ENCODE measurements at places on chromosomes 4 and X.
A peak's percentile ranks its signal among the peaks of the same experiment; 100 is the strongest.

DNA sequence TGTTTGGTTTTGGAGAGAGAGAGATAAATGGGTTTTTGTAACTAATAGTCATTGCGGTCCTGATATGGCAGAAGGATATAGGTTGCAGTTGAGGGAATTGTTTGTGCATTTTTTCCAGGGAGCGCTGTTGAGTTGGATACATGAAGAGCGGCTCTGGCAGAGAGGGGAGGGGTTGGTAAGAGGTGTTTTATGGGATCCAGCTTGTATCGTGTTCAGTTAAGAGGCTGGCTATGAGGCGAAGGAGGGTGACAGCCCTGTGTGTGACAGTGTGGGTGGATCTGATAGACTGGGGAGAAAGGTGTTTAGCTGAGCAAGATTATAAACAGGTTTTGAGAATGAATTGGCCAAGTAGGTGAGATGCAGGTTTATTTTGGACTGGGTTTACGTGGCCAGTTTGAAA is 1.5 kb downstream of the SPANXN4 start:
- DNase-seq = no peak

- peak; percentile 33 for DNase-seq
Measured at GRCh38 chrX:54891573-54891972, 29.1 kb upstream of the TRO start.

- no peak for DNase-seq
Measured at GRCh38 chrX:66602381-66602938, 36.4 kb downstream of the EDA2R start.

DNA sequence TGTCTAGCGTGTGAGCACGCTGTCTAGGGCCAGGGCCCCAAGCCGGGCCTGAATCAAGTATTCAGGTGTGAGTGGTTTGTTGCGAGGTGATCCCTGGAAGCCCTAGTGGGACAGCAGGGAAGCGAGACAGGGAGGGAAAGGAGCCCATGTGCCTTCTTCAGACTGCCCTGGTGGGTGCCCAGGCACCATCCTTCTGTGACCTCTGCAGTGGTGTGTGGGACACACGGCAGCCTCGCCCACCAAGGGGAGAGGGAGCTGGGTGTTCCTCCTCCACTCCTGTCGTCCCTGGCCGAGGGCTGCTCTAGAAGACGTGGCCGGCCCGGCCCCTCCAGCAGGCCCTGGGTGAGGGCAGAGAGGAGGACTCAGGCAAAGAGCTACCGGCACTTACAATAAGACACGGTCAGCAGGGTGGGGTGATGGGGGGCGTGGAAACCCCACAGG is 47.4 kb downstream of the HTRA3 start:
- DNase-seq = no peak

DNA sequence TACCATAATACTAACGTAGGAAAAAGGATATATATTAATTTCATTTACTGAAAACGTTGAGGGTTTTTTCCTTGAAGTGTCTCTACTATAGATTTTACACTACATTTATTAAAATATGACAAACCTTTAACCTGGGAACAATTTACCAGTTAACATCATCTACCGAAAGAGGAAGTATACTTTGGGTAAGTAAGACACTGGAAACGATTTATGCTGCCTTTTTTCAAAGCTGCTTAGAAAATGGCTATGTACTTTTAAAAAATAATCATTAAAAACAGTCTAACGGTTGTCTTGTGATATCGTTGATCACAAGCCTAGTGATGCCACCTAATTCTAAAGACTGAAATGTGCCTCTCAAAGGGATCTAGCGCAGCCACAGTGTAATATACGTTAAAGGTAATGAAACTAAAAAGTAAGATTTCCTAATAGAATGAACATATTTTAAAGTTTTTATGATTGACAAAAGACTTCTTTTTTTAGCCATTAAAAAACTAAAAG is 50.4 kb downstream of the STX18 start:
- no peak for DNase-seq

DNA sequence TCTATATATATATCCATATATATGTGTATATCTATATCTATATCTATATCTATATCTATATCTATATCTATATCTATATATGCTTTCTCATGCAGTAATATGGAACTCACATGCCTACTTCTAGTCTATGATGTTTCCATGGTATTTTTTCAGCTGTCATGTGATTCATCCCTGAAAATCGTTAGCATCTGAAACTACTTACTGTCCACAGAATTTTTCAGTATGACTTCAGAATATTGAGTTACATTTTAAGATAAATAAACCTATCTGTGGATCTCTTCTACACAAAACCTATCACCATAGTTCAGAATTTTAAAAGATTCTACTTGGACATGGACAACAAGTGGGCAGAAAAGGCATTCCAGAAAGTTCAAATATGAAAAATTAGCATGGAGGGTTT is 855.1 kb upstream of the INTU start:
- DNase-seq = no peak

- no peak for DNase-seq
Measured at GRCh38 chr4:150581641-150582051, 305 bp upstream of the MAB21L2 start.

DNA sequence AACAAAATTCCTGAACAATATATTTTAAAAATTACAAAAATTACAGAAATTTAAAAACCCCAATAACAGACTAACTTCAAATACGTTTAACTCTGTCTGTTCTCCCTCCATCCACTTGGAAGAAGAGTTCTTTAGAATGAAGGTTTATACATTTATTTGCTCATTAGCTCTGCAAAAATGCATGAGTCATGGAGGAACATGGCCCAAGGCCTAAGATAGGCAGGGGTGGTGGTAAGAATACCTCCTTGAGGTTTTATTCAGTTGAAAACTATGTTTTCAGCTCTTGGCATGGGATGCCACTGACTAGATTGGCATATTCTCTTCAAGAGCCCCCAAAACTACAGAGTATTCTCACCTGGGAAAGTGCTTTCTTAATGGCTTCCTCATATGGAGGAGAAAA is 8.8 kb upstream of the LRRC66 start:
- DNase-seq = no peak

GRCh38 chrX:128106630-128107029 is 54.4 kb upstream of the ACTRT1 start:
- peak; percentile 3 for DNase-seq

DNA sequence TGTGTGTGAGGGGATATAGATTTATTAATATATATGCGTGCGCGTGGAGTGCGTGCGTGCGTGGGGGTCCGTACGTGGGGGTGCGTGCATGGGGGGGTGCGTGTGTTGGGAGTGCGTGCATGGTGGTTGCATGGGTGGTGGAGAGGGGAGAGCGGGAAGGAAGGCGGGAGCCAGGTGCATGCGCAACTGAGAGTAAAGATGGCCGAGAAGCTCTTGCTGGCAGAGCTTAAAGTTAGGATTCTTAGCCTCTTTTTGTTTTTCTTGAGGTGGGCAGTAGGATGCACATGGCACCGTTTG is 45.8 kb downstream of the TEX13B start:
- no peak for DNase-seq

DNA sequence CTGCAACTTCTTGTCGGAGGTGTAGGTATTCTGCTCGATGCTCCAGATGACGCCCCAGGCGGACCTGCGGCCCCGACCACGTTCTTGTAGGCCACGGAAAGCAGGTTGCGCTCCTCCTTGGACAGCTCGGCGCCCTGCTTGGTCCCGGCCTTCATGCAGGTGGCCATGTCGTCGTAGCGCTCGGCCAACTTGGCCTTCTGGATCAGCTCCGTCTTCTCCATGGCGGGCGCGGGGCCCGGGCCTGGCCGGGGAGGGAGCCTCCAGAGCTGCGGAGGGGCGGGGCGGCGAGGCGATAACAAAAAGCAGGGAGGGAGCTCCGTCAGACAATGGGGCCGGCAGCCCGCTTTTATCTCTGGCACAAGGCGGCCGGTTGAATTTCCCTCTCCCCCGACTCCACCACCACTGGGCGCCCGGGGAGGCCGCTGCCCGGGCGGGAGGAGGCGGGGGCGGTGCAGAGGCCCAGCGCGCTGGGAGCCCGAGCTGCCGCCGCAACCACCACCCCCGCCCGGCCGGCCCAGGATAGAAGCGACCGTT is 28.3 kb upstream of the DRP2 start:
- DNase-seq = no peak

- no peak for DNase-seq
Measured at GRCh38 chr4:6560416-6561172, 14.4 kb upstream of the MAN2B2 start.

DNA sequence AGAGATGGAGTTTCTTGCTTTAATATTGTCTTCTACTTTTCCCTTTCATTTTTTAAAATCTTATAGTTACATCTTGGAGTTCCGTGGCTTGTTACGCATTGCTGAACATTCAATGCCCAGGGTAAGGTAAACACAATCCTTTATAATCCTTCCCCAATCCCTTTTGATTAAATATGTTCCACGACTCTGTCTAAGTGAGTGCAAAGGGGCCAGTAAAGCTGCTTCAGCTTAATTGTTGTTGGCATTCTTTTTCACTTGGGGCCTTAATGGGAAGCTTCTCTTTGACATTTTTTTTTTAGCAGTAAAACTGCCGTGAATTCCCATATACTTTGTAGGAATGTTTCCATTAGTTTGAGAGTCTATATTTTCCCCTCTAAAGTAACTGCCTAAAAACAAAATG is 1028.1 kb downstream of the C4orf33 start:
- DNase-seq = no peak

- DNase-seq = no peak
Measured at GRCh38 chr4:158422546-158422945, 99.1 kb upstream of the RXFP1 start.

DNA sequence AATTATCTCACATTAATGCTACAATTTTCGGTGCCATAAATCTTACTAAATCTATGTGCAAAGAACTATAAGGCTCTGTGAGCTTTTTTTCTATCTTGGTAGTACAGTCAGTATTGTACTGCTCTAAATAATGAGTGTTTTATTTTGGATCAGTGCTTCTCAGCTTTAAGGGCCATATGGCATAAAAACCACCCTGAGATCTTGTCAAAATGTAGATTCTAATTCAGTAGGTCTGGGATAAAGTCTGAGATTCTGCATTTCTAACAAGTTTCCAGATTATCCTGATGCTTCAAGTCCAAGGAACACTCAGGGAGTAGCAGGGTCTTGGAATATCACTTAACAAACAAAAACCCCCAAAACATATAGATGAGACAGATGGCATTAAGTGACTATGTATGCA is 486.5 kb downstream of the GRXCR1 start:
- DNase-seq = no peak

DNA sequence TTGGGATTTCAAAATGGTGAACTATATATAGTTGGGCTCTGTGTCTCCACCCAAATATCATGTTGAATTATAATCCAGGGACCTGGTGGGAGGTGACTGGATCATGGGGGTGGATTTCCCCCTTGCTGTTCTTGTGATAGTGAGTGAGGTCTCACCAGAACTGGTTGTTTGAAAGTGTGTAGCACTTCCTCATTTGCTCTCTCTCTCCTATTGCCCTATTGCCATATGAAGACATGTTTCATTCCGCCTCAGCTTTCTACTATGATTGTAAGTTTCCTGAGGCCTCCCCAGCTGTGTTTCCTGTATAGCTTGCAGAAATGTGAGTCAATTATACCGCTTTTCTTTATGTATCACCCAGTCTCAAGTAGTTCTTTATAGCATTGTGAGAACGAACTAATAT is 545.6 kb downstream of the TRAM1L1 start:
- no peak for DNase-seq

DNA sequence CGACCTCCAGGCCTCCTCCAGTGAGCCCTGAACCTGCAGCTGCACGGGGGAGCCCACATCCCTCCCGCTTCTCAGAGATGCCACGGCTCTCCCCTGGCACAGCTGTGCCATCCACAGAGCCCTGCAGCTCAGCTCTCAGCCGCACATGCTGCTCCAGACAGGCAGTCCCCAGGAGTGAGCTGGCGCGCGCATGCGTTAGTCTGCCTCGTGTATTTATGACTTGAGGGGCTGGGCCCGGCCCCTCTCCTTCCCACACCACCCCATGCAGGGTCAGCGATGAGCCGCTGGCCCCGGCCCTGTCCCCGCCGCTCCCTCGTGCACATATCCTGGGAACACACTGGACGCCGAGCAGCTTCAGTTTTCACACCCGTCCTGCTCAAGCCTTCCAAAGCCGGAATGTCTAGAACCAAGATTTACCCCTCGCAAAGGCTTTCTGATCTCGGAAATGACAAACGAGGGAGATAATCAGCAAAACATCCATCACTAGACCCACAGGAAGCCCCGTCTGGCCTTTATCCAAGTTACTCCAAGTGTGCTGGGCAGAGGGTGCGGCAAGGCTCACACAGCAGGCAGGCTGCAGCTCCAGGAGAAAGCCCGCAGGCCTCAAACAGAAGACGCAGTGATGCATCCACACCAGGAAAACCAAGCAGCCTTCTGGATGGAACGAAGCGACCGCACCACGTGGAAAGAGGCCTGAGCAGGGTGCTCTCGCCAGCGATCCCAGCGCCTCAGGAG is 24.3 kb downstream of the GAK start:
- no peak for DNase-seq

GRCh38 chrX:68238568-68238967 is 194.7 kb downstream of the OPHN1 start:
- no peak for DNase-seq

- DNase-seq = no peak
Measured at GRCh38 chr4:7721984-7722551, 217.6 kb downstream of the AFAP1 start.

DNA sequence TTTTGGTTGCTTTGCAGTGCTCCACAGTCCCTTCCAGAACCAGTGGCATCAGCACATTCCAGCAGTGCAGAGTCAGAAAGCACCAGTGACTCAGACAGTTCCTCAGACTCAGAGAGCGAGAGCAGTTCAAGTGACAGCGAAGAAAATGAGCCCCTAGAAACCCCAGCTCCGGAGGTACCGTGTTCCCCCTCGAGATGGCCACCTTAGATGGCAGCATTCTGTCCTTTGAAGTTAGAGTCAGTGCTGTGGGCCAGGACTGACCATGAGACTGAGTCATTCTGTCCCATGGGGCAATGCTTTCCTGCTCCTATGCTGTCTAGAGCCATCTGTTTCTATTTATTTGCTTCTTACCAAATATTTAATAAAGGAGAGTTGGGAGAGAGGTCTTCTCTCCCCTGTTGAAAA is 112.3 kb downstream of the KLHL8 start:
- DNase-seq = no peak

DNA sequence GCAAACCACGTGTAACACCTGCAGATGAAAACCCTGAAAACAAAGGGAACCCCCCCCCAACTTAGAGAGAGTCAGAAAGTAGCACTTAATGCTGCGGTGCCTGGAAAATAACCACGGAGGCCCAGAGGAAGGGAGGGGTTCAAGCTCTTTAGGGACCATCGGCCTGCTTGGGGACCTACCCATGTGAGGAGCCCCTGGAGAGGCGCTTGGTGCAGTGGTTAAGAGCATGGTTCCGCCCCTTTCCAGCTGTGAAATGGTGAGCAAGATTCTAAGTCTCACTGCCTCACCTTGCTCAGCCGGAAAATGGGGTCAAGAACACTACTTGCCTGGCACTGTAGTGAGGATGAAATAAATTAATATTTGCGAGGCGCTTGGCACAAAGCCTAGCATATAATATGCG is 13.8 kb downstream of the SLC25A5 start:
- no peak for DNase-seq

DNA sequence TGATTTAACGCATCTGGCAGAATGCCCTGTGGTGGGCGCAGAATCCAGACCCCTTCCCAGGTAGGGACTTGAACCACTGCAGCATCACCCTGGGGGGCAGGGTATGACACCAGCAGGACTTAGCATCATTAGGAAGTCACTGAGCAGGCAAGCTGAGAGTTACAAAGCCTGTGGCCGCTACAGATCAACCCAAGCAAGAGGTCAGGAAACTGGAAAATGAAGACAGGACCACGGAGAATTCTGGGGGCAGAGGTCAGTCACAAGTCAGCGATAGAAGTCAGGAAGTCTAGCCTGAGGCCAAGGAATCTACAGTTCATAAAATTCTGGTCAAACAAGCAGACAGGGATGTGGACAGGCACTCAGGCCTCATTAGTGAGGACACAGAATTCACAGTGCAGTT is 108.4 kb downstream of the CHIC2 start:
- no peak for DNase-seq

- DNase-seq = peak; percentile 40
Measured at GRCh38 chr4:74133786-74134499, 24.0 kb upstream of the MTHFD2L start.

All from HL-60 (cell line).